T-cell (primary cell): ENCODE measurements at places on chromosomes 6 and 20.

GRCh38 chr20:64224351-64225170, 31.0 kb upstream of the PCMTD2 start:
- DNase-seq = no peak

GRCh38 chr6:128024969-128025368, 124.1 kb upstream of the THEMIS start:
- no peak for DNase-seq

DNA sequence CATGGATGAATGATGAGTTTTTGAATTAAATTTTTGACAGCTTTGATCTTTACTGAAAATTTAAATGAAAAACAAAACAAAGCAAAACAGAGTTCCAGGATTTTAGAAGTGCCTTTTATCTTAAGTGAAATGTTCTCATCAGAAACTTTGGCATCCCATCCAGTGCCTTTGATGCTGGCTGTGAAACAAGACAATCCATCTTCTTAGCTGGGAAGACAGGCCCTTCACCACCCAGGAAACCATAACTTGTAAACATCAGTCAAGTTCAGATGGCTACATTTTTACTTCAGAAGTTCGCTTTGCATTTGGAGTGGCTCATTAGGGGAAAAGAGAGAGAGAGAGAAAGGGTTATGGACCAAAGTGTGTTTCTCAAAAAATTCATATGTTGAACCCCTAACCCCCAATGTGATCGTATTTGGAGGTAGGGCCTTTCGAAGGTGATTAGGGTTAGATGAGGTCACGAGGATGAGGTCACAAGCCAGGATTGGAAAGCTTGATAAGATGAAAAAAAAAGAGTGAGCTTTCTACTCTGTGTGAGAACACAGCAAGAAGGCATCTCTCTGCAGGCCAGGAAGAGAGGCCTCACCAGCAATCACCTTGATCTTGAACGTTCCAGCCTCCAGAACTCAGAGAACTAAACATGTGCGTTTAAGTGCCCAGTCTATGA, 366.5 kb downstream of the PRKN start:
- no peak for DNase-seq

- peak; percentile 25 for DNase-seq
These were observed 118.0 kb downstream of the OPRM1 start for GRCh38 chr6:154157082-154157481.
